ENCODE measurements at places on chromosomes 12 and 14.

GRCh38 chr12:93979189-93979588, 169.2 kb upstream of the PLXNC1 start:
- DNase-seq, result no peak

DNA sequence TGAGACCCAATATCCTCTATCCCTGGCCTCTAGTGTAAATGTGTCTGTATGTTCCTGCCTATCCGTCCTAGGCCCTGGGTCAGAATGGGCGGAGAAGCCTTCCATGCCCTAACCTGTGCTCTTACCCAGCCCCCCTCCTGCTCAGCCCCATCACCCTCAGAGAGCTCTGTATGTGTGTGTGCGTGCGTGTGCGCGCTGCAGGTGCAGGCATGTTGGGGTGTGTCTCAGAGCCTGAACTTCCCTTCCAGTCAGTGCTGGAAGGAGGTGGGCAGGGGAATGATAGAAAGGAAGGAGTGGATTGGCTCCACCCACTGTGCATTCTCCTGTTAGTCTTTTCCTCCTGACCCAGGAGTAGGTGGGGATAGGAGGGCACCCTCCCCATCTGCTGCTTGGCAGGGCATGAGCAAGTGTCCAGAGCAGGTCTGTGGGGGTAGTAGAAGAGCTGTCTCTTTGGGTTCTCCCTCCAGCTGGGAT, 7.2 kb downstream of the NAB2 start:
- DNase-seq, result no peak

DNA sequence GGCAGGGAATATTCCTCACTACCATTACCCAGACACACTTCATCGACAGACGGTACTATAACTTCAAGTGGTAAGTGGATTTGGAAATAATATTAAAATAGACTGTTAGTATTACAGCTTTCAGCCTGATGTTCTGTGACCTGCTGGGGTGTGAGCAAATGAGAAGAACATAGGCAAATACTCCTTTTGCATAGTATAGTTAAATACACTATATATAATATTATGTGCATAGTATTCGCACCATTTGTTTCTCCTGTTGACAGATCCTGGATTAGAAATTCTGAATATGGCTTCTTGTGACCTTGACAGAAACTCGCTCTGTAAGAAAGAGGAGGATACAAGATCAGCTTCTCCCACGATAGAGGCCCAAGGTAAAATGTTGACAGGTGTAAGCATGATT, 115.6 kb downstream of the DNAI7 start:
- DNase-seq, result no peak

GRCh38 chr12:11891346-11891745, 179.4 kb upstream of the BCL2L14 start:
- DNase-seq, result no peak

DNA sequence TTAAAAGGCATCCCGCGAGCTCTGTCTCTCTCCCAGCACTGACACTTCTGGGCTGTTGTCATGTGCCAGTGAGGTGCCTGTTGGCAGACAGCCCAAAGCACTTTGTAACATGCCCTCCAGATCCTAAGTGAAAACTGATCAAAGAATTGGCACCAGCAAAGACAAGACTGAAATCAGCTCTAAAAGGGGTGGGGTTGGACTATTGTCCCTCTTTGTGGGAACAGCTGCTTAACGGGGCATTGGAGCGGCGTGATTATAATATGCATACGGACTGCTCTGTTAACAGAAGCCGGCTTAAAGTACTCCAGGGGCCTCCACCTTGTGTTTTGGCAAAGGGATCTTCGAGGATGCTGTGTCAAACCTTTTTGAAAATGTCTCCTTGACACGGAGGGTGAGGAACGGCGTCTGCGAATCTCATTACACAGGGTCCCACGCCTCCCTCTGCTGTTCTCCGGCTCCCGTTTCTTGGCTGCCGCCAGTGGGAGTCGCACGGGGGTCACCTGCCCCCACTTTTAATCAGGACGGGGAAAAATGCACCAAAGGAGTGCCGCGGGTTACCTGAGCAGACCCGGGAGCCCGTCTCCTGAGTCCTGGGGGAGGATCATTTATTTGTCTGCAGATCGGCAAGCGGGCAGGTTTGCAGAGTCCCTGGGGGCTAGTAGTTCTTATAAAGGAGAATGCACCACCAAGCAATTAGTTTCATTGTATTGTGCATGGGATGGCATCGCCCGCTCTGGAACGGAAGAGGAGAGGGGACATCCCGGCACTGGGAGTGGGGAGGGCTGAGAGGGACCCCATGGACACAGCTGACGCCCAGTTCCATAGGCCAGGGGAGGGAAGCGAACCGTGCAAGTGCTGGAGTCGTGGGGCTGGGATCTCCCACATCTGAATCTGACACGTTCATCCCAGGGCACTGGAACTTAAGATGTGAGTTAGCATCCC, 44.3 kb downstream of the SPRING1 start:
- DNase-seq, result no peak

DNA sequence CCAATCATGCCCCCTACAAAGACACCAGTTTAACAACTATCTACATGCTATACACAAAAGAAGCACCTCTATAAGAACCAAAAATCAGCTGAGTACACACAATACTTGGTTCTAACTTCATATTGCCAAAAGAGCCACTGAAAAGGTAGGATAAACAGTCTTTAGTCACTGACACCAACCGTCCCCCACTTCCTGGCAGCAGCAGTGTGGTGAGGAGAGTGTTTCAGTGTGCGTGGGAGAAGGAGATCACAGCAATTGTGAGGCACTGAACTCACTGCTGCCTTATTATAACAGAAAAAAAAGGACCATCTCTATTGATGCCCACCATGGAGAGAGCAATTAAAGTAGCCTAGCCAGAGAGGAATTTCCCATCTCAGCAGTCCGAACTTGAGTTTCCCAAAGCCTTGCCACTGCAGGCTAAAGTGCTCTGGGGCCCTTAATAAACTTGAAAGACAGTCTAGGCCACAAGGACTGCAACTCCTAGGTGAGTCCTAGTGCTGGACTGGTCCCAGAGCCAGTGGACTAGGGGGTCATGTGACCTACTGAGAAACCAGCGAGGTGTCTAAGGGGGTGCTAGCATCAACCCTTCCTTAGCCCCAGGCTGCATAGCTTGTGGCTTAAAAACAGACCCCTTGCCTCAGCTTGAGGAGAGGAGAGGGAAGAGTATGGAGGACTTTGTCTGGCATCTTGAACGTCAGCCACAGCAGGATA, 37.1 kb upstream of the LMNTD1 start:
- peak; percentile 5 for DNase-seq

GRCh38 chr12:26124446-26125399, at the start of gene BHLHE41:
TSS of gene BHLHE41 (minus strand) at chr12:26125037. CDS start at chr12:26124779, 258 bp downstream.
- DNase-seq, result no peak

Measured in activated CD4-positive, alpha-beta T cell treated with anti-CD3 and anti-CD28 coated beads for 24 hours (primary cell).